NCI-H69 (cell line): ENCODE measurements at places on chromosomes 1 and 21.

DNA sequence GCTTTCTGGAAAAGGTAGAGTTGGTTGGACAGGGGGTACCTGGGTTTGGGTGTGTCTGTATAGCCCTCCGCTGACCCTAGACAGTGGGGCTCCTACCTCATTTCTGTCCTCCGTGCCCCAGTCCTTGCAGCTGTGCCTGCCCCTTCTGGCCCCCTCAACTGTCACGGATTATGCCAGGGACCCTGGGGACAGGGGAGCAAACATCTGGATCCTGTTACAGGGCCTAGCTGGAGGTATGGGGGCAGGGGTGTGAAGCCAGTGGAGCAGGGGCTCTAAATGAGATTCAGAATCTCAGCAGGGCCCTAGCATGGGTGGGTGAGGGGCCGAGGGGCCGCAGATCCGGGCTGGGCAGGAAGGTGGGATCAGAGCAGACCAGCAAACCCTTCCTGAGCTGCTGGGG, 81.0 kb downstream of the TAS1R2 start:
- DNase-seq, result no peak

- no peak for DNase-seq
These were observed 37.9 kb upstream of the PTPRF start for GRCh38 chr1:43492826-43493225.

DNA sequence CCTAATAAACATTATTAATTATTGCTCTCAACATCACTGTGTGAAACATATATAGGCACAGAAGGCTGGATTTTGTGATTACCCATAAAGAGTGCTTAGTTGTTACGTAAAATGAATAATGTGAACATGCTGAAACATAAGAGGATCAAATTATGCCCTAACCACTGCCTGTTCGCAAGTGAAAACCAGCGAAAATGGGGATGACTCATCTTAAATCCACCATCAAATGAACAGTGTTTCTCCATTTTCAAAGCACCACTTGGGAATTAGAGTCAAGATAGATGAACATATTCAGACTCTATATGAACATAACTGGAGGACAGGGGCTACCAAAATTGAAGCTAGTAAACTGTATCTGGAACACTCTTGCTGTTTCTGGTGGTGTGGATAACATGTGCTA, 386.2 kb downstream of the HHIPL2 start:
- peak; percentile 10 for DNase-seq

- no peak for DNase-seq
These were observed 442 bp upstream of the AHCYL1 start for GRCh38 chr1:109984190-109984455.

GRCh38 chr1:44521378-44522080, 116.5 kb downstream of the RNF220 start:
- DNase-seq, result no peak

GRCh38 chr1:202197653-202198365, 4.2 kb downstream of the LGR6 start:
- no peak for DNase-seq

- DNase-seq, result no peak
These were observed 23.7 kb downstream of the UROD start for GRCh38 chr1:45035631-45036301.

- no peak for DNase-seq
These were observed 497.1 kb upstream of the PLXNA2 start for GRCh38 chr1:208741296-208741695.

- DNase-seq, result no peak
These were observed 97.6 kb downstream of the OSBPL9 start for GRCh38 chr1:51714374-51715019.

GRCh38 chr1:234987415-234988154, 141.1 kb downstream of the TOMM20 start:
- peak; percentile 39 for DNase-seq

DNA sequence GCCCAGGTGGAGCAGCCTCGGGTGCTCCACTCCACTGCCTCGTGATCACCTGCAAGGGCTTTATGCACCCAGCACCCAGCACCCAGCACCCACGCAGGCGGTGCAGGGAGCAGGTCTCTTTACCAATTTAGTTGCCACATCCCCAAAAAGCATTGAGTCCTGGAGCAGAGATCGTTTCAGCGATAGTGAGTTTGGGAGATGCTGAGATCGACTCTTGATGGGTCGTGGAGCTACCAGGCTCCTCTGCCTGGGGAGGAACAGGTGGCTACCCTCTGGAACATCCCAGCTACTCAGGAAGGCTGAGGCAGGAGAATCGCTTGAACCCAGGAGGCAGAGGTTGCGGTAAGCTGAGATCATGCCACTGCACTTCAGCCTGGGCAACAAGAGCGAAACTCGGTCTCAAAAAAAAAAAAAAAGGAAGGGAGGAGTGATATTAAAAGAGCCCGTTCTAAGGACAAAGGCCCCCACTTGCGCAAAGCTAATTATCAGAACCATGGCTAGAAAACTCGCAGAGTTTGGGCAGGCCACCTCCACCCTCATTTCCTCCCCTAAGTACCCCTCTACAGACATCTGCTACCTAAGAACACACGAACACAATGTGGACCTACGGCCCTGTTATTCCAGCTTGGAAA, 106.5 kb upstream of the SLC45A1 start:
- DNase-seq, result no peak

- DNase-seq, result peak; percentile 74
These were observed 11.6 kb upstream of the CD247 start for GRCh38 chr1:167529829-167530474.

- DNase-seq, result no peak
These were observed 53.7 kb downstream of the ZBTB8A start for GRCh38 chr1:32592943-32593342.

GRCh38 chr1:48760857-48761256, 15.8 kb downstream of the BEND5 start:
- no peak for DNase-seq

DNA sequence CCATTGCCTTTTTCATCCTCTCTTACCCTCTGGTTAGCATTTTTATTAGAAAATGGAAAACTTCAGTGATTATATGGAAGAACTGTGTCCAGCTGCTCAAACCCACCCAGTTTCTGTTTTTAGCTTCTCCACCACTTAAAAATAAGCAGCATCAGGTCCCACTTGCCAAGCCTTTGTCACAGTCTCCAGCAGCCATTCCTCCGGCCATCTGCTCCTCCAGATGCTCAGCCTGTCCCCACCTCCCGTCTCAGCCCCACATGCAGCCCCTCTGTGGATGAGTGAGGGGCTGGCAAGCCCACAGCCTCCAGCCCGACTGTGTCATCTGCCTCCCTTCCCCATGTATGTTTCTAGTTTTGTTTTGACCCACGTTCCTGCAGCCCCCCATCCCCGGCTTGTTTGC, 289.7 kb downstream of the HHAT start:
- no peak for DNase-seq

GRCh38 chr1:42950116-42950481, 8.6 kb downstream of the SLC2A1 start:
- no peak for DNase-seq

GRCh38 chr1:44217809-44218410, 4.6 kb downstream of the DMAP1 start:
- peak; percentile 82 for DNase-seq

DNA sequence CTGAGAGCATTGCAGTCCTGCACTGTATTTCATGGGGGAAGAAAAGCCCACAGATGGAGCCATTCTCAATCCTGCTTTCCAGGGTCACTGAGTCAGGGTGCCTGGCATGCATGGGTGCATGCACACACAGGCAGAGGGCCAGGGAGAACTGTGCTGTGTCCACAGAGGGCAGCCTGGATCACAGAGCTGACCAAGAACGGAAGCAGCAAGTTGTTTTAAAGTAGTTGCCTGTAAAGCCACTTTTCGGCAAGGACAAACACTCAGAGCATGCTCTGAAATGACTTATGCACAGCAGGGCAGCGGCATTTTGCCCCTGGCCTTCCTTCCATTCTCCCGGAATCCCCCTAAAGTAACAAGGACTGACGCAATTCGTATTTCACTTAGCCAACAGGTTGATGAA, 3.6 kb downstream of the ERG start:
- no peak for DNase-seq

- DNase-seq, result no peak
These were observed 21.3 kb upstream of the ZNF326 start for GRCh38 chr1:89973471-89974127.

DNA sequence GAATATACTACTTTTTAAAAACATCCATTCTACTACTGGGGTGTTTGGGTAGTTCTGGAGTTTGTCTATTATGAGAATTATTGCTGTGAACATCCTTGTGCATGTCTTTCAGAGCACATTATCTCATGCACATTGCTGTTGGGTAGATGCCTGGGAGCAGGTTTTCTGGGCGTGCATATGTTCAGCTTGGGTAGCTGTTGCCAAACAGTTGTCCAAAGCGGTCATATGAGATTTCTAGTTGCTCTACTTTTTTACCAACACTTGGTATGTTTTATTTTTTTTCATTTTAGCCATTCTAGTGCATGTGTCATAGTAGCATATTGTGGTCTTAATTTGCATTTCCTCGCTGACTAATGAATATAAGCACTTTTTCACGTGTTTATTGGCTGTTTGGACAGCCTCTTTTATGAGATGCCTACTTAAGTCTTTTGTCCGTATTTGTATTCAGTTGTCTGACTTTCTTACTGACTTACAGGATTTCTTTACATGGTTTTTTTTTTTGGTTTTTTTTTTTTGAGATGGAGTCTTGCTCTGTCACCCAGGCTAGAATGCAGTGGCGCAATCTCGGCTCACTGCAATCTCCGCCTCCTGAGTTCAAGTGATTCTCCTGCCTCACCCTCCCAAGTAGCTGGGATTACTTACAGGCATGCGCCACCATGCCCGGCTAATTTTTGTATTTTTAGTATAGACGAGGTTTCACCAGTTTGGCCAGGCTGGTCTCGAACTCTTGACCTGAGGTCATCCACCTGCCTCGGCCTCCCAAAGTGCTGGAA, 18.1 kb downstream of the ZDHHC18 start:
- no peak for DNase-seq

DNA sequence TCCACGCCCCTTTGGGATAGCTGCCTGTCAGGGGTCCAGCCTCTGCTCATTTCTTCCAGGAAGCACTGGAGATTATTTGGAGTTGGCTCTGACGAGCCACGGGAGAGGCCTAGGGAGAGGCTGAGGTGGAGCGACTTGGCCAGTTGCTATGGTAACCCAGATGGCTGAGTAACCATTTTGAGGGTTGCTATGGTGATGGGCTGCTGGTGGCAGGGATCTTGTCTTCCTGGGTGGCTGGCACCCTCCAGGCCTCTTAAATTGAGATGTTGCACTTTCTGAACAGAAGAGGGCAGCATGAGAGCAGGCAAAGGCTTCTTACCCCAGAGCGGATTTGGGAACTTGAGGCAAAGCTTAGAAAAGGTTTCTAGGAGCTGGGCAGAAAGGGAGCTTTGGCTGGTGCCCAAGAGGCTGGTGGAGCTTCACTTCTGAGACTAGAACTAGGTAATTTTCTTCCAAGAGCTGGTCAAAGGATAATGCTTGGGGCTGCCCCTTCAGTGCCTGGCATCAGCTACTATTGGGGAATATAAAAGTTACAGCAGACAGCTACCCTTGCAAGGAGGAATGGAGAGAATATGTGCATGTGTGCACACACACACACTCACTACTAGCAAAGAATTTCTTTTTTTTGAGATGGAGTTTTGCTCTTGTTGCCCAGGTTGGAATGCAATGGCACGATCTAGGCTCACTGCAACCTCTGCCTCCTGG, 72.5 kb downstream of the NDUFS5 start:
- DNase-seq, result peak; percentile 90

DNA sequence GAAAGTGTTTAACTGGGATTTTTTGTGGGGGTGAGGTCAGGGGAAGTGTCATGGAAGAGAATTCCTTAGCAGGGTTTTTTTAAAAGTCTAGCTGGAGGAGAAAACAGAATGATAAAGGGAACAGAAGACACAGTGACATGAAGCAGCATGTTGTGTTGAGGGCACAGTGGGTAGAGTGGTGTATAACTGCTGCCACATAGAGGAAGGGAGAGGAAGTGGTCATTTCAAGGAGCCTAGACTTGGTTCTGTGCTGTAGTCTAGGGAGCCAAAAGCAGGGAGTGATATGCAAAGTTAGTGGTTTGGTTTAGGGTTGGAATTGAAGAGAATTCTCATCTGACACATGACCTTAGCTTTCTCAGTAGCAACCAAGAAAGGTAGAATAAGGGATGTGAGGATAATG, 10.2 kb downstream of the EEIG2 start:
- DNase-seq, result peak; percentile 11

DNA sequence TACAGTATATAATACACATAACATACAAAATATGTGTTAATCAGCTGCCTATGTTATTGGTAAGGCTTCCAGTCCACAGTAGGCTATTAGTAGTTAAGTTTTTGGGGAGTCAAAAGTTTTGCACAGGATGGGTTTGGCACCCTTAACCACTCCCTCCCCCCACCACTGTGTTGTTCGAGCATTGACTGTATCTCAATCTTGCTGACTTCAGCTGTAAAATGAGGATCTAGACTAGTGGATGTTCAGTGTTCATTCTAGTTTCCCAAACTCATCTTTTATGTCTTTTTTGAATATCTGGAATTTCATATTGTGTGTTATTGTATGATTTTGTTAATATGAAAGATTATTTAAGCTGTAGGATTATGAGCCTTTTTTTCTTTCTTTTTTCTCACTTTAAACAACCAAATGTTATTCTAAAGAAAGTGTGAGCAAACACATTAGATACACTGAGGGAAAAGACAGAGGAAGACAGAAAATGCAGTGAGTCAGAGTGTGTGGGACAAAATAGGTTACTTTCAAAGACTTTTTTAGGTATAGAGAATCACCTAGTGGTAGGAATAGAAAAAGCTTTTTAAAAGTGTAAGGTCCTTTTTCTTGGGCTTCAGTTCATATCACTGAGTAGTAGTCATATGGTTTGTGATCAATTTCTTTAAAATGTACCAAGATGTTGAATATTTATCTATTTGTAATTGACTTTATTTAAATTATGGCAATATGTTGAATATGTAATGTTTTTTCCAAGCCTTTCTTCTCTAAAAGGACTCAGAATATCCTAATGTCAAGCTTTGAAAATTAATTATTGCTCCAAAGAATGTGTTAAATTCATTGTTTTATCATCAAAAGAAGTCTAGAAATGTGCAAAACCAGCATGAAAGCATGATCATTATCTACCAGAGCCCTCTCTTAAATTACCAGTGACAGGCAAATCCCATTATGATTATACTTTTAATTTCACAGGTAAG, 17.9 kb upstream of the CENPF start:
- DNase-seq, result peak; percentile 68

DNA sequence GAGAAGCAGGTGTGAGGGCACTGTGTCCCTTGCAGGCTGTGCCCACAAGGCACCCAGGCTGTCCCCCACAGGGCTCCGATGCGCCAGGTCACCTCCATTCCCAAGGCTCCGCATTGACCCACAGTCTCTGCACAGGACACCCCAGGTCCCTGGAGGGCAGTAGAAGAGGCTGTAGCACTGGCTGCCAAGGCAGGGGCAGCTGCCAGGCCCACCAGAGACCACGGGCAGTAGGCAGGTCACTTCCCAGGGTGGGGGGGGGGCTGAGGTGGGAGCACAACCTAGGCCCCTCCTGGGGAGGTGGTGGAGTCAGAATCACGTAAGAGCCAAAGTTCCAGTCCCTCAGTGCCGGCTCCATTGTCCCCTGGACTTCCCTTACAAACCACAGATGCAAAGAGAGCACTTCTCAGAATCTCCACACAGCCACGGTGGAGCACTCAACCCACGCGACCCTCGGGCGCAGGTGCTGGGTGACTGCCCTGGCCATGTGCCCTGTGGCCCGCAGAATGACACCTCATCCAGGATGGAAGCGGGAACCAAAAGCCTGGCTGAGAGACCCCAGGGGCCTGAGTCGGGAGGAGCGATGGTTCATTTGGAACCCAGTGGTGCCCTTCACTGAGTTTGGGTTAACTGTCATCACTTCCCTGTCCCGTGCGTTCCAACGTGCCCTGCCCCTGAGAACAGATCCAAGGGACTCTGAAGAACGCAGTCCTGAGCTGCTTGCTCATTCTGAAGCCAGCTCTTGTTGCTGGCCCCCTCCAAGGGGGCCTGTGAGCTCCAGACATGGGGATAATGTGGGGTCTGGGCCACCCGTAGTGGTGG, 69.7 kb upstream of the PDE9A start:
- DNase-seq, result no peak
